ENCODE measurements at places on chromosomes 2 and 18.

DNA sequence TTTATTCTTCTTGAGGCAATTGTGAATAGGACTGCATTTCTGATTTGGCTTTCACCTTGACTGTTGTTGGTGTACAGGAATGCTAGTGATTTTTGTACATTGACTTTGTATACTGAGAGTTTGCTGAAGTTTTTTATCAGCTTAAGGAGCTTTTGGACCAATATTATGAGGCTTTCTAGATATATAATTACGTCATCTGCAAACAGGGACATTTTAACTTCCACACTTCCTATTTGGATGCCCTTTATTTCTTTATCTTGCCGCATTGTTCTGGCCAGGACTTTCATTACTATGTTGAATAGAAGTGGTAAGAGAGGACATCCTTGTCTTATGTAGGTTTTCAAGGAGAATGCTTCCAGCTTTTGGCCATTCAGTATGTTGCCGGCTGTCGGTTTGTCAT lies 425.4 kb upstream of the CHAC2 start:
- no peak for DNase-seq

DNA sequence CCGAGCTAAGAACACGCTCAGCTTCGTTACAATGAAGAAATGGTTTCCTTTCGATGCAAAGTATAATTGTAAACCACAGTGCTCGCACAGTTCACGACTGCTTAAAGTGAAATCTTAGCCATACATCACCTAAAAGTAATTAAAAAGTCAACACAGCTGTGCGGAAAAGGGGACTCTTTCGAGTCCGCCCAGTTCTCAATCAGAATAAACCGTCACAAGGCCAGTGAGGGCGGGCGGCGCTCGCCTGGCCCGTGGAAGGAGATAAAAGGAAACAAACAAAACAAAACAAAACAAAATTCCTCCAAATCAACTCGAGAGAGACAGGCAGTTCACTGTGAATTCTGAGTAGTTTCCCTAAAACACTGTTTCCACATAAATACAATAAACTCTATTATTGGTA lies 200.9 kb downstream of the TWIST2 start:
- no peak for DNase-seq

DNA sequence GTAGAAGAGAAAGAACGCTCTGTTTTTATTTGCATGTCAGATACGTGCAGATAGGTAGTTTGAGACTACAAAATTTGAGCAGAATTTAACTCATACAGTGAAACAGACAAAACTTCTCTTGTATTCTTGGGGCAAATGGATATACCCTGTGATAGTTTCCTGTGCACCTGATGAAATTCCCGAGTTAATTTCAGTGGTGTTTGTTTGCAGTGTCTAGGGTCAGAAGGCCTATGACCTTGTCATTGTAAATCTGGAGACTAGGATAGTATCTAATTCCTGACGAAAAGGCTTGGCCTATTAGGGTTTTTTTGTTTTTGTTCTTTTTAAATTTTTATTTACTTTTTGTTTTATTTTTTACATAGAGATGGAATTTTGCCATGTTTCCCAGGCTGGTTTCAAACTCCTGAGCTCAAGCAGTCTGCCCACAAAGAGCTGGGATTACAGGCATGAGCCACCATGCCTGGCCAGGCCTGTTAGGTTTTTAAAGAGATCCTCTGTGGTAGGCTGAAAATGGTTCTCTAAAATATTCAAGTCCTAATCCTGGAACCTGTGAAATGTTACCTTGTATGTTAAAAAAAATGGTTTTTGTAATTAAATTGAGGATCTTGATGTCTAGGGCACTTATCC lies 17.6 kb downstream of the LCLAT1 start:
- DNase-seq = no peak

DNA sequence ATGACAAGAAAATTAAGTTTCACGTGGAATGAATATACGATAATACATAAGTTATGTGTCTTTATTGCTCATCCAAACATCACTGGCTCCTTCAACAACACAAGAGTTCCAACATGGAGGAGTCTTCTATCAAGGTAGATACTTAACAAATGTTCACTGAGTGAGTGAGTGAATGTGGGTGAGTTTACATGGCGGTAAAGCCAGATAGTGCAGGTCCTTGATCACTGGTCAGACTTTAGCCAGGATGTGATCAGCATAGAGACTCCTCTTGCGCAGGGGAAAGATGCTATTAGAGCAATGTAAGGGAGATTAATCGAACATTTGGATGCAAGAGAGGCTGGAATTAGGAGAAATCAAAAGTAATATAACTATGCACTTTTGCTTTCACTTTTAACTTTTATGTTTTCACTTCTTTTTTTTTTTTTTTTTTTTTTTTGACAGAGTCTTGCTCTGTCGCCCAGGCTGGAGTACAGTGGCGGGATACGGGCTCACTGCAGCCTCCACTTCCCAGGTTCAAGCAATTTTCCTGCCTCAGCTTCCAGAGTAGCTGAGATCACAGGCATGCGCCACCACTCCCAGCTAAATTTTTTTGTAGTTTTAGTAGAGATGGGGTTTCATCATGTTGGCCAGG lies 249.0 kb upstream of the ID2 start:
- DNase-seq = no peak

GRCh38 chr18:3985020-3985419 lies 470.1 kb downstream of the DLGAP1 start:
- no peak for DNase-seq

DNA sequence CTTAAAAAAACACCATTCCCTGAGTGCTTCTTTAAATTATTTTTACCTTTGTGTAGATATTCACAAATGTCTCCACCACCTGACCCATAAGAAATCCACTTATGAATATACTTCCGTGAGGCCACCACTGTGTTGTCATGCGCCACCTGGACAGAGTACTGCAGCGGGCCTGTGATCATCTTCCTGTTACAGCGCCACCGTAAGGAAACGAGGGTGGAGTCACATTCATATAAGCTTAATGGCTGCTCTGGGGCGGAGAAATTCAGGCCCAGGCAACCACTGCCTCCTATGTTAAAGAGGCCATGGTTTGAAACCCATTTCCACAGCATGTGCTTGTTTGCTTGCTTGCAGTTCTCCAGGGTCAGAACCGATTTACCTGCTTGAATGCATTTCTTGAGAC lies 17.7 kb downstream of the PLA2R1 start:
- DNase-seq = no peak

GRCh38 chr18:9519399-9519798 lies 44.1 kb downstream of the RALBP1 start:
- DNase-seq = no peak

DNA sequence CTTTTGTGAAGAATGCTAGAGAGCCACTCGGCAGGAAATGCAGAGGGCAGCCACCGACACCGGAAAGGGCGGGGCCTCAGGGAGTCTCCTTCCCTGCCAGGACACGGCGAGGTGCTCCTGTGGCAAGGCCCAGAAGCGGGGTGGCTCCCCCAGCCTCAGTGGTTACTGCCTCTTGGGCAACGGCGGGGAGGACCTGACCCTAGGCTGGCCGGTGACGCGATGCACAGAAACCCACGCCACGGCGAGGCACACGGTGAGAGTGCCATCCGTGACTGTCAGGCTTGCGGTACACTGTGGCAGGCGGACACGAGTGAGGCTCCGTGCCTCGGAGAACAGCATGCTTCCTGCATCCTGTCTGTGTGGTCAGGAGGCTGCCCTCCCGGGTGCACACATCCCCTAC lies 47.8 kb downstream of the ZAP70 start:
- no peak for DNase-seq

GRCh38 chr2:42877936-42878335 lies 85.6 kb upstream of the HAAO start:
- no peak for DNase-seq

DNA sequence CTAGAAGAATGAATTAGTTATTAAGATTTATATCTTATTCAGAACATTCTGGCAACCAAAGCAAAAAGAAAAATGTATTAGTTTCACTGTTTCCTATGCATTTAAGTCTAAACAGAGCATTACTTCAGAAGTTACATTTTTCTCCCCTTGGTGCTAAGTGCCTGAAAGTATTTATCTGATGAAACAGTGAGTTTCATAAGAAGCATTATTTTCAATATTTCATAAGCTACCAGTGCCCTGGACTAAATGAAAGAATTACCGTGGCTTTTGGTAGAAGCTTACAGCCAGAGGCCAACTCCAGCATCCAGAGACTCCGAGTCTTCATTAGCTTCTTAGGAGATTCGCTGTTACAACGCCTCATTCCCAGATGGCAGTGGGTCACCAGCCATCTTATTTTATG lies 97.6 kb downstream of the LYPD6B start:
- DNase-seq = no peak

GRCh38 chr2:156702541-156702940 lies 266.4 kb downstream of the GPD2 start:
- DNase-seq = no peak

- DNase-seq = no peak
These were observed 184.0 kb downstream of the SEPTIN10 start for GRCh38 chr2:109429567-109430328.

DNA sequence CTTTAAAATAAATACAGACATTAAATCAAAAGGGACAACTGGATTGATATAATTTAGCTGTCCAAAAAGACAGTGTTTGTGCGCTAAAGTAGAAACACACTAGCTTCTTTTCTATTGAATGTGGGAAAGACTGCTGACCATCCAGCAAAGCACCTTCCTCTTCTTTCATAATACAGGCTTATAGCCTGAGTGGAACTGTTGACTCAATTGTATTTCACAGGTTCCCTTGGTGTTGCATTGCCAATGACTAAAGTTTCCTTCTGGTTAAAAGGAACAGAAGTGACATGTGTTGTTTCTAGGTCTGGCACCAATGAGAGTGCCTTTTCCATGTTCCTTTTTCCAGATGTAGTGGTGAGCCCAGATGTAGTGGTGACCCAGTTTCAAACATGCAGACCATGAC lies 412.3 kb downstream of the RNF144A start:
- DNase-seq = no peak

DNA sequence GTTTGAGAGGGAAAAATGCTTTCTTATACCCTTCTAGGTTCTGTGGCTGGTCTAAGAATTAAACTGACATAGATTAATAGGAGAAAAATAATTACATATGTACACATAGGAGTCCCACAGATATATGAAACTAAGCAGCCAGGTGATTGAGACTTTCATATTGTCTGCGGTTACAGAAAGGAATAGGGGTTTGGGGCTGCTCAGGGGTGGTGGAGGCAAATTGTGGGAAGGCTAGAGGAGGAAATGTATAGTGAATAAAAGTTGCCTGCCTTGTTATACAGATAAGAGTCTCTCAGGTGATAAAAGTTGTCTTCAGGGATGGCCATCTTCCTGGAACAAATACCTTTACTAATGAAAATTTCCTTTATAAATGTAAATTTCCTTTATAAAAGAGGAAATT lies 28.6 kb downstream of the MDH1 start:
- no peak for DNase-seq

DNA sequence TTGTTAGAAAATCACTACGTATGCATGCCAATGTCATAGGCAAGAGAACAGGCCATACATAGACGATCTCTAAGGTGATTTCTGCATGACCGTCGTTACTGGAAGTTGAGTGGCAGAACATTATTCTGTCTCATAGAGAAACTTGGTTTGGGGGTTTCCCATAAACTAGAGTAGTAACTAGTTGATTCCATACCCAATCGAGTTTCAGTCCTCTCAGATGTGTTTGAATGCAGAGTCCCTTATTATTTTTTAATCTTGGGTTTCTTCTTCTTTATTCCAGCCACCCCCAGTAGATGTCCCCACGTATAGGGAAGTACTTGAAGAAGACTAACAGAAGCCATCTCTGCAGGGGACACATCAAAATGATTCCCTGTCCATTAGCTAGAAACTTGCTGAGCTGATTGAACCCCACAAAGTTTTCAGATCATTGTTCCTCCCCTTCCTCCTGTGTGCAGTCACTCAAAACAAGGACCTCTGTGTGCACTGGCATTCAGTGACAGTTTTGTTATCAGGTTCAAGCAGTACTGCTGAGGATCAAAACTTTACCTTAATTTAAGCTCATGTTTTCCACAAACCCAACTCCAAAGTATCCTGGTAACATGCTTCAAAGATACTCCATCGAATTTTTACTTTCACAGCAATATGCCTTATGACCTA lies 68.4 kb upstream of the CDCA7 start:
- no peak for DNase-seq

DNA sequence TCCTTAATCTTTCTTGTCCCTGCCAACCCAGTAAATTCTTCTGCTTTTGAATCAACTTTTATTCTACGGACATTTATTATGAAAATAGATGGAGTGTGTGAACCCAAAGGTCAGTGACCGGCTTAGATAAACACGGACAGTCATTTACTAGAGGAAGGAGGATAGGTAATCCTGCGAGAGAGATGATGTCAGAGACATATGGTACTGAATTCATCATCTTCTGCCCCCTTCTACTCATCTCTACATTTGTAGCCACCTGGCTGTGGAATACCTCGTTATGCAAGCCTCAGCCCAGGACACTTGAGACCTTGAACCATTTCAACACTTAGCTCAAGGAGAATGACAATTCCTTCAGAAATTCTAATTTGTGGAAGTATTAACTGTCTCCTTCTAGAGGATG lies 443.6 kb downstream of the TDRD15 start:
- no peak for DNase-seq

GRCh38 chr2:223597076-223597475 lies 5.1 kb downstream of the SCG2 start:
- no peak for DNase-seq

- no peak for DNase-seq
These were observed 645.5 kb upstream of the ID2 start for GRCh38 chr2:8036366-8036765.

DNA sequence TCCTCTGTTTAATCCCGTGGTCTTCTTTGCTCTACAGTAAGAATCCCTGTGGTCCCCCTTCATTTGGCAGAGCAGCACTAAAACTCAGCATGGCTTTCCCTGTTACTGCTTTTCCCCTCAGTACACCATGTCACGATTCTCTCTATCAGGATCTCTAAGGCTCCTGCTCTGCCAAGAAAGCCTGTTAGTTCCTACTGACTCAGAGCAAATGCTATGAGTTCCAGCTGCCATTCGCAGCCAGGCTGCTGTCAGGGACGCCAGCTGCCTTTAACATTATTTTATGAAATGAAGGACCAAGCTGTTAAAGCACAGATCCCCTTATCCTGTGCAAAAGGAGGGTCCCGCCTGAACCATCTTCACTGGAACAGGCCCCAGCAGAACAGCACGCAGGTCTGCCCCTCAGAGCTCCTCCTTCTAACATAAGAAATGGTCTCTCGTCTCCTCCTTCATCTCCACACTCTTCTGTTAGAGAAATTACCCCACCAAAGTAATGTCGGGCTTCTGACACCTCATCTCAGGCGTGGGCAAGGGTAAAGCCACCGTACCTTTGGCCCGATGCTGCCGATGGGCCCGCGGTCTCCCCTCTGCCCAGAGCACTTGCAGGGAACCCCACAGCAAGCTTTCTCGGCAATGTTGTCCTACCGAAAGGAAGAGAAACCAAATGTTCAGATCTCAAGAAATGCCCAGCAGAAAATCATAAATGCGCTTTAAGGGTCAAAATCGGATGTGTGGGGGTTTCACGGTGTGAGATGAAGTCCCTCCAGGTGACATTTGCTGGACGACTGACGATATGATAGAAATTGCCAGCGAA lies 52.6 kb downstream of the COL6A3 start:
- no peak for DNase-seq

GRCh38 chr2:43738257-43738656 lies 35.6 kb upstream of the DYNC2LI1 start:
- no peak for DNase-seq

All from hematopoietic multipotent progenitor cell treated with erythropoietin and hydrocortisone succinate and interleukin-3 and kit ligand, for 15 days (in vitro differentiated cells).